ENCODE measurements at places on chromosomes 1 and 21.

DNA sequence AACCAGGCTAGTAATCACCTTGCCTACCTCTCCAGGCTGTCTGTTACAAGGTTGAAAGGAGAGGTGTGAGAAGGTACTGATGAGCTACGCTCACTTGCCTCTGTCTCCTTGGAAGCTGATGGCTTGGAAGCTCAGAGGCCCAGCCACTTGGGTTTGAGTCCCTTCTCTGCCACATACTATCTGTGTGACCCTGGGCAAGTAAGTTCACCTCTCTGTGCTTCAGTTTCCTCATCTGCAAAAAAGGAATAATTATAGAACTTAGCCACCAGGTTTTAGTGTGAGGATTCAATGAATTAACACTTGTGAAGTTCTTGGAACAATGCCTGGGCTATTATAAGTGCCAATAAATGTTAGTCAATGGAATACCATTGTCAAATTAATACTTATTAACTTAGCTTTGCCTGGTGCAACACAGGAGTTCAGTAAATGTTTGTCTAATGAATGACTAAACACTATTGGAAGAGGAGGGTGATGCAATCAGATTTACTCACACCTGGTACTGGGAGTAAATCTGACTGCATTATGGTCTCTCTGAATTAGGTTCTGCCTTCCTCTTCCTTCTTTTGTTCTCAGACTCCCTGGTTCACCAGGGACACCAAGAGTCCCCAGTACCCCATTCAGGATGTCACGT is 55.5 kb downstream of the TRABD2B start:
- DNase-seq: no peak

- no peak for DNase-seq
Observed at GRCh38 chr21:17786851-17787181, 32.3 kb downstream of the C21orf91 start.

- no peak for DNase-seq
Observed at GRCh38 chr1:5444396-5444795, 547.8 kb downstream of the NPHP4 start.

DNA sequence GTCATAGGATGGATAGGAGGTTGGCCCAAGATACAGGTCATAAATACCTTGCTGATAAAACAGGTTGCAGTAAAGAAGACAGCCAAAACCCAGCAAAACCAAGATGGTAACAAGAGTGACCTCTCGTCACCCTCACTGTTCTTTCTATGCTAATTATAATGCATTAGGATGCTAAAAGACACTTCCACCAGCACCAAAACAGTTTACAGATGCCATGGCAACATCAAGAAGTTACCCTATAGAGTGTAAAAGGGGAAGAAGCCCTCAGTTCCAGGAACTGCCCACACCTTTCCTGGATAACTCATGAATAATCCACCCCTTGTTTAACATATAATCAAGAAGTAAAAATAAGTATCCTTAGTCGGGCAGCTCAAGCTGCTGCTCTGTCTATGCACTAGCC is 671.9 kb downstream of the PTPRC start:
- no peak for DNase-seq

- DNase-seq: no peak
Observed at GRCh38 chr1:30798389-30799232, 41.0 kb upstream of the LAPTM5 start.

DNA sequence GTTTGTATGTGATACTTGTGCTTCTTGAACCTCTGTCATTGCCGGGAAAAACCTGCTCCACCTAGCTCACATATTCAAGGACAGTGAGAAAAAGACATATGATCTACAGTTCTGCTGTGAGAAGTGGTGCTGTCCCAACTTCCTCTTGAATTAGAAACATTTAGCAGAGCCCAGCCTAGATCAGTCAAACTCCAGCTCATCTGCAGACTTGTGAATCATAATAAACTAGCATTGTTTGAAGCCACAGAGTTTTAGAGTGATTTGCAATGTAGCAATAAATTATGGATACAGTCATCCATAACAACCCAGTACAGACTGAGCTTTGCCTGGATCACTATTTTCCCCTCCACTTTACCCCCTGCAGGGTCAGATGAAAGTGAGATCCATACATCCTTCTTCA is 497.8 kb downstream of the PLA2G4A start:
- no peak for DNase-seq

- DNase-seq: no peak
Observed at GRCh38 chr1:200873671-200874397, 1.1 kb downstream of the GPR25 start.

GRCh38 chr1:219665089-219665488 is 52.2 kb upstream of the ZC3H11B start:
- DNase-seq: no peak

DNA sequence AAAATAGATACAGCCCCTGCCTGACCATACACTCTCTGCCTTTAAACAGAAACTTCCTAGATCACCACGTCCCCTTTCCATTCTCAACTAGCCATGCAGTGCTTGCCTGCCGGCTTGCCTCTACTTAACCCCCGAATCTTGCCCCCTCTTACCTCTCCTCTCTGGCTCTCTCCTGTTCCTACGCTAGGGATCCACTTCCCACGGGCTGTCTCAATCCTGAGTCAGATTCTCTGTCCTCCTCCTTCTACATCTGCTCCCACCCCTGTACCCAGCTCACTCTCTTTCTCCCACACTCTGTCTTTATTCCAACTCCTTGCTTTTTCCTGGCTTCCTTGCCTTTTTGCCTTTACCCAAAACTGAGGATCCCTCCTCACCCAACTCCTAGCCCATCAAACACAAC is 29.3 kb downstream of the ATF3 start:
- no peak for DNase-seq

DNA sequence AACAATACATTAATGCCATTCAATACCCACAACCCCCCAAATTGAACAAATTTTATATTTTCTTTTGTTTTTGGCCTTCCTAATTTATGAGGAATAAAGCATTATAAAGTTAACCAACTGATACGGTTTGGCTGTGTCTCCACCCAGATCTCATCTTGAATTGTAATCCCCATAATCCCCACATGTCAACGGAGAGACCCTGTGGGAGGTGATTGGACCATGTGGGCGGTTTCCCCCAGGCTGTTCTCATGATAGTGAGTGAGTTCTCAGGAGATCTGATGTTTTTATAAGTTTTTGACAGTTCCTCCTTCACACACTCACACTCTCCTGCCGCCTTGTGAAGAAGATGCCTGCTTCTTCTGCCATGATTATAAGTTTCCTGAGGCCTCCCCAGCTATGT is 6.4 kb upstream of the MCOLN3 start:
- no peak for DNase-seq

DNA sequence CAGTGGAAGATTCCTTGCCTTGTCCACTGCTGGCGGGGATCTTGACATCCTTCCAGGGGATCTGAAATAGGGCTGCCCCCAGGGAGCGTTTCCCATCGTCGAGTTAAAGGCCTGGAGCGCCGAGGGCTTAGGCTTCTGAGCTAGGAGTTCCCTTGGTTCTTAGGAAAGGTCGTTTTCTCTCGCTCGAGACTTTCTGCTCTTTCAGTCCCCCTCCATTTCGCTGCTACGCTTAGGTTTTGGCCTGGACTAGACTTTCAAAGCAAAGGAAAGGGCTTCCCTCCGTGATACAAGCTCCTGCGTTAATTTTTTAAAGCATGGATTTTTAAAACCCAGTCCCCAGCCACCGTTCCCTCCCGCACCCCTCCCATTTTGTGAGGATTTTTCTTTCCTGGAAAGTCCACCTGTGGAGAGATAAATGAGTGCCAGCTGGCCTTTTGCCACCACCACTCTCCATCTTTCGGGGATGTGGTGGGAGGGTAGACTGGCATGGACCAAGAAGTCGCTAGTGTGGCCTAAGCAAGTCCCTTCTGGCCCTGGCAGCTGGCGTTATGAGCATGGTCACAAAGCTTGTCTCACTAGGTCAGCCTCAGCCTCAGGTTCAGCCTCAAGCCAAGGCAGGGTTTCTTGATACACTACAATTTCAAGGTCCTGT is 9.2 kb downstream of the NR5A2 start:
- DNase-seq: no peak

- DNase-seq: no peak
Observed at GRCh38 chr21:38930066-38930465, 124.3 kb downstream of the ETS2 start.

- DNase-seq: no peak
Observed at GRCh38 chr1:222424826-222425225, 123.1 kb downstream of the HHIPL2 start.

All from stimulated activated CD4-positive, alpha-beta T cell treated with anti-CD3 and anti-CD28 coated beads, Interleukin-4, amount 100 ng/mL, for 48 hours (primary cell).